GM18507 (cell line): ENCODE measurements at places on chromosomes 7 and 10.

GRCh38 chr7:106589198-106589879, 71.6 kb downstream of the CCDC71L start:
- DNase-seq: no peak

- DNase-seq: no peak
These were observed 2.9 kb upstream of the TMEM225B start for GRCh38 chr7:99594948-99595745.

GRCh38 chr7:74269757-74270277, 15.6 kb upstream of the RFC2 start:
- no peak for DNase-seq

DNA sequence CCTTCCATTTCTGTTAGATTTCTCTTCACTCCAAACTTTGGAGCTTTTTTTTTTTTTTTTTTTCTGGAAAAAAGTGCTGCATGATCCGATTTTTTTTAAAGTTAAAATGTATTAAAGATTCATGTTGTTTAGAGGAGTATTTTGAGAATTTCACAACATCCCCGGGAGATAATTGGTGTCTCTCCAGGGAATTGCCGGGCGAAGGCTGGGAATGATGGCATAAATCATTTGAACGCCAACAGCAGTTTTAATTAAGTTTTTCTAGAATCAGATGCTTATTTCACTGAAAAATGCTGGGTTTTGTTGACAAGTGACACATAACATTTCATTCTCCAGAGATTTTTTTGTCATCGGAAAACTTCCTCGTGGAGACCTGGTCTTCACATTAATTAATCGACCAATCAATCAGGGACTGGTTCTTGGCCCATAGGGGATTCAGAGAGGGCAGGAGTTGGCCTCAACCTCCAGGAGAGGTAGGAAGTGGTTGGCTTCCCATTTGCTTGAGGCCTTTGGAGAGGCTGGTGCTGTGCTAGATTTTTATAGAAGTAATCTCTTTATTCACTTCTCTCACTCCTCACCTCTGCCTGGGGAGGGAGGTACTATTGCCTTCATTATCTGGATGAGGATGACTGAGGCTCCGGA, 439.4 kb downstream of the TYW1 start:
- no peak for DNase-seq
